Activated T-cell treated with anti-CD3 and anti-CD28 coated beads, Interleukin-2, amount 50 U/mL, for 72 hours (primary cell): ENCODE measurements at places on chromosomes 2 and 18. TPM values are rescaled to one million over a fixed set of nuclear protein-coding genes. Genes with fewer than 3 reads are reported as not detected.

The SCYGR4 gene
- not detected for total RNA-seq

The REG3G gene
- not detected for total RNA-seq

The HOXD4 gene
- total RNA-seq = not detected

The ERBB4 gene
- total RNA-seq = not detected

The FAM110C gene
- total RNA-seq = 2.0 TPM

The POTEF gene
- not detected for total RNA-seq

The CNTNAP5 gene
- not detected for total RNA-seq

DNA sequence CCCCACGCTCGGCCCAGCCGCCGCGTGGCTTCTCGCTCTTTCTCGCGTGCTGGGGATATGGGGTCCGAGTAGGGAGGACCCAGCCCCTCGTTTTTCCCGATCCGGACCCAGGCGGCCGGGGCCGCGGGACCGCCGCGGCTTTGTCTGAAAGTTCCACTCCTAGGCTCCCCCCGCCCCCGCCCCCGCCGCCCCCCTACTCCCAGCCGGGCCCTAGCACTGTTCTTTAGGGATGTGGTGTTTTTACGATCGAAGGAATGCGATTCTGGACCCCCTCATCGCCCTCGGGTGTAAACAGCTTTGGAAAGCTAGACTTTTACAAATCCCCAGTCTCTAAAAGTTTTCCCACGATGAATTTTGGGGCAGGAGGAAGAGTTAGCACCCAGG, 819 bp downstream of the TGIF1 start:
- H3K4me3 ChIP-seq = peak overlapping the region; percentile 95
- DNase-seq = no peak
- no peaks in the 10 kb centered on the region for H3K27me3 ChIP-seq
- peak overlapping the region; percentile 99 for H3K27ac ChIP-seq

GRCh38 chr2:235679471-235679870, 185.6 kb downstream of the AGAP1 start:
- H3K4me3 ChIP-seq = no peak overlapping the region
- DNase-seq = no peak
- H3K36me3 ChIP-seq = no peaks in the 10 kb centered on the region
- no peak overlapping the region for H3K27ac ChIP-seq
- H3K27me3 ChIP-seq = peaks cover 13% of the 10 kb centered on the region
- no peaks in the 10 kb centered on the region for H3K4me1 ChIP-seq

DNA sequence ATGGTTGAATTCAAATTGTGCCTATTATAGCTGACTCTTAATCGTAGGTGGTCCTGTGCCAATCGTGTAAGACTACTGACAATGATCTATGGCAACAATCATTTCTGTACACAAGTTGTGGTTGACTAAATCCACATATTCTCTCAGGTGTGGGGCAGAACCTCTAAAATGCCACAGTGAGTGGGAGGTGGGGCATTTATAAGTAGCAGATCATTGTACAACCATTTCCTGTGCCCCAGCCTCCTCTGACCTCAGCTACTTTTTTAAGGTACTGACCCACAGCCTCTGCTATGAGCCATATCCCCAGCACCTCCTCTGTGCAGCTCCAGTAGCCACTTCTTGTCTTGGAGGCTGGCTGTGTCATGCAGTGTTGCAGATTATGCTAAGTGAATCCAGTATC, 48.6 kb upstream of the RAPH1 start:
- H3K4me1 ChIP-seq = peaks cover 44% of the 10 kb centered on the region
- H3K36me3 ChIP-seq = no peaks in the 10 kb centered on the region
- no peak overlapping the region for H3K4me3 ChIP-seq

DNA sequence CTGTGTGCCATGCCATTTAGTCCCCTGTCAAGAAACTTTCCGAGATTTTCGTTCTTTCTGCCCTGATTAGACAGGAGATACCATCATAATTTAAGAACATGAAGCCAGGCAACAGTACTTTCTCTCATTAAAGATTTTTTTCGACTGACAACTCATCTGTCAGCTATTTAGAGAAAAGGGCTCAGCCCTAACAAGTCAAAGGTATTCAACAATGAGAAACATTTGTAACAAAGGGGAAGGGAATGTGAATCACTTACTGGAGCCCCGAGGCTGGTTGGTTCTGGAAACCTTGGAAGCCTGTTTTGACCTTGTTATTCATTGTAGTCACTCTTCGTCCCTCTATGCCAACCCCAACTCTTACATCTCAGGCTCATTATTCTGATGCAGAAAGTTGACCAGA, 199.4 kb downstream of the SPP2 start:
- H3K27ac ChIP-seq = no peak overlapping the region
- H3K27me3 ChIP-seq = no peaks in the 10 kb centered on the region
- no peak for DNase-seq
- no peak overlapping the region for H3K4me3 ChIP-seq
- no peaks in the 10 kb centered on the region for H3K4me1 ChIP-seq

DNA sequence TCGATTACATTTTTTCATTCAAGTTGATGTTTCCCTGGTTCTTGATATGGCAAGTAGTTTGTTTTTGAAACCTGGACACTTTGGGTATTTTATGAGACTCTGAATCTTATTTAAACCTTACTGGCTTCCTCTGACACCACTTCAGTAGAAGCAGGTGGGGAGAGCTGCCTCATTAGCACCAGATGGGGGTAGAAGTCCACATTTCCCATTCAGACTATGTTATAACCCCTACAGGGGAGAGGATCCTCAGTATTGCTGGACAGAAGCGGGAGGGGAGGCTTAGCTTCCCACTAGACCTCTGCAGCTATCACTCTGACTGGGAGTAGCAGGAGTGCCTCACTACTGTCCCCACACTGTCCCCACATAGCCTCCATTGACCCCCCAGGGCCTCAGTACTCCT, 145.3 kb upstream of the SLC35G4 start:
- H3K27ac ChIP-seq = no peak overlapping the region
- H3K4me3 ChIP-seq = no peak overlapping the region
- H3K36me3 ChIP-seq = no peaks in the 10 kb centered on the region
- no peak for DNase-seq
